ENCODE measurements at places on chromosomes 7 and 10.

- no peak for DNase-seq
Observed at GRCh38 chr10:76337641-76338040, 906.2 kb downstream of the LRMDA start.

GRCh38 chr7:100275120-100275519 is 32.4 kb upstream of the SPDYE3 start:
- DNase-seq = no peak

DNA sequence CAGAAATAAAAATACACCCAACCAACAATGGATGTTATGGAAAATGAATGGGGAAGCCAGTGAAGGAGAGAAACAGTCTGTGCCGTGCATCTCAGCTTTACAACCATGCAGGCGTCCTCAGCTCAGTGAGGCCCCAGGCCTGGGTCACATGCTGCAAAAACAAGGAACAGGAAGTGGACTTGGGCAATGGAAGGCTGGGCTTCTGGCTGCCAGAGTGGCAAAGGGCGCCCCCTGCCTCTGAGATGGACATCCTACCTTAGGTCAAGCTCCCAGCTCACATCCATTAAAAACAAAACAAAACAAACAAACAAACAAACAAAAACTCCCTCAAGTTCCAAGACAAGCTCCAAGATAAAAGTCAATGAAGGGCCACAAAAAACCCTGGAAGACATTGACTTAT is 54.7 kb upstream of the AFAP1L2 start:
- no peak for DNase-seq

GRCh38 chr7:83036721-83037380 is 125.8 kb downstream of the PCLO start:
- no peak for DNase-seq

DNA sequence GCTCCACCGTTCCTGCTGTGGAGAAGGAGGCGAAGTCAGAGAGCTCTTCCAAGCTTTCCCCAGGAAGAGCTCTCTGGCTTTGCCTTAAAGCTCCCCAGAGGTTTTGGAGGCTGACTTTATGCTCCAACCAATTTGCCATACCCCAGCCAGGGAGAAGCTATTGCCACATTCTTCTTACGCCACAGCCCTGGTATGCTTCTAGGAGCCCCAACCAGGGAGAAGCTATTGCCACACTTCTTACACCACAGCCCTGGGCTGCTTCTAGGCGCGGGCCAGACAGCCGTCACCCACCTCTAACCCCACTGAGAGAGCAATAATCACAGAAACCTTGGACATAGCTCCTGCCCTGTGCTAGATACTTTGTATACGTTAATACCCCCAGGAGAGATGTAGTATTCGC is 951 bp downstream of the ELOVL3 start:
- DNase-seq = no peak

DNA sequence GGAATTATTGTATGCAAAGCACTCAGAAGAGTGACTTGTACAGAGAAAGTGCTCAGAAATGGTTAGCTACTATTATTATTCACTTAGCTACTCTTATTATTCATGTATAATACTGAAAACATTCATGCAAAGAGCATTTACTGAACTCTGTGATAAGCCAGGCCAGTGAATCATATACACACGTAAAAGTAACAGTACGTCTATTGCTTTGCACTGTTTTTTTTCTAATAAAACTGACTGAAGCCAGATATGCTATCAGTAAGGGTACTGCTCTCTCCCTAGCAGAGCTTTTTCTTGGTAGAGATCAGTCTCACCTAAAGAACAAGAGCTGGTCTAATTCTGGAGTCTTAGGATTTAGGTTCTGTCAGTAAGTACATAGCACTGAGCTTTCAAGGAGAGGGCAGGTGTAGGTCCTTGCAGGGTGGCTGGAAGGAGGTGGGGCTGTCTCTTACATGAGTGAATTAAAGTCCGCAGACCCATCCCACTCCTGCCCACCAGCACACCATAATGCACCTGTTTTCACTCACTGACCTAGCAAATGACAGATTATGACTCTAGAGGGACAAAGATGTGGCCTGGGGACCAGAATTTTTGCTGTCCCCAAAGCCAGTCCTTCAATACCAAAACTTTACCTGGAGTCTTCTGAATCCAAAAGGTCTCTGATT is 145.9 kb downstream of the ARID5B start:
- DNase-seq = no peak

DNA sequence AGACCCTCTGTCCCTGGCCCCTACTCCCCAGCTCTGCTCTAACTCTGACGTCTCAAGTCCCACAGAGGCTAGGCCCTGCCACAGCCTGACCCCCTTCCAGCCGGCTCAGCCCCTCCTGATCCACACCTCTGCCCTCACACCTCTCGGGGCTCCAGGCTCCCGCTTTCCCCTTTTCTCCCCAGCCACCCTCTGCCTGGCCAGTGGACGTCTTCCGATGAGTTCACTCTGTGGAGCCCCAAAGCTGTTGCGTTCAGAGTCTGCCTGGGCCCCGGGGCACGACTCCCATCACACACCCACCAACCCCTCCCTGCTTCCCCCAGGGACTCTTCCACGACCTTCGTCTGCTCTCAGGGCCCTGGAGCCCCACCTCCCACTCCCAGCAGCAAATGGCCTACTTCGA is 18.4 kb upstream of the TBRG4 start:
- DNase-seq = no peak

- DNase-seq = no peak
Observed at GRCh38 chr10:30063099-30063498, 3.7 kb upstream of the JCAD start.

- DNase-seq = no peak
Observed at GRCh38 chr7:132092106-132092505, 484.2 kb downstream of the PLXNA4 start.

- no peak for DNase-seq
Observed at GRCh38 chr7:141014125-141014523, 628 bp downstream of the MRPS33 start.

DNA sequence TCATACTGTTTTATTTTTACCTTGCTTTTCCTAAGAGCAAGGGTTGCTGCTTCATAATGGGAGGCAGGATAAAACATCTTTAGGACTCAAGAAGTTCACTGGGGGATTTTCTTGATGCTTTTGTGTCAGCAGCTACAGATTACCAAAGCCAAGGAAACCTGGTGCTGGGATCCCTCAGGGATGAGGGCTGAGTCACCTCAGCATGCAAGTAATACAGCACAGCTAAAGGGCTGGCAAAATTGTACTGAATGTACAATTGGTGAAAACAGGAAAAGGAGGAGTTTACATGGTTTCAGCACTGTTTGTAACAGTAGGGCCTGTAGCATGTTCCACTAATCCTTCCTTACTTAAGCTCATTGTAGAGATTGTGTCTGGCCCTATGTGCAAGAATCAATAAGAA is 1056.8 kb downstream of the SORCS1 start:
- no peak for DNase-seq

DNA sequence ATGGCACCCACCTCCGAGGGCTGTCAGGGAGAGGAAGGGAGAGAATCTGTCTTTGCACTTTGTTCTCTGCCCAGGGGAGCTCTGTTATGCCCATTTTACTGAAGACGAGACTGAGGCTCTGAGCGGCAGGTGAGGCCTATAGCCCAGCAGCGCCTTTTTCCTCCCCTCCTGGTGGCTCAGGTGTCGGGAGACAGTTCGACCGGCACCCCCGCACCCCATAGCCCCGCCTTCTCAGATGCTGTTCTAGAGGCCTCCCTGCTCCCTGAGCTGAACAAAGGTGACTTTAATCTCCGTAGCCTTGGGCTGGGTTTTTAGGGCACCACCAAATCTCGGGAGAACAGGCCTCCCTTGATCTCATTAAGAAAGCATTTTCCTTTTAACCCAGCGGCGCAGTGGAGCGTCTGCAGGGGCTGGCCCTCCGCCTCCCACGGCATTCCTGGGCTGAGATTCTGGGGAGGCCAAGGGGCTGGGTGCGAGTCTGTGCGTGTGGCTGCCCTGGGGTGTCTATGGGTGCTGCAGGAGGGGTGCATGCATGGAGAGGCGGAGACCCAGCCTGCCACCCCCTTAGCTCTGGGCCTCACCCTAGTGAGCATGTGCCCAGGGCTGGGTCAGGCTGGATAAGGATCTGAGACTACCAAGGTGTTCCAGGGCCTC is 3.3 kb downstream of the LFNG start:
- DNase-seq = no peak

DNA sequence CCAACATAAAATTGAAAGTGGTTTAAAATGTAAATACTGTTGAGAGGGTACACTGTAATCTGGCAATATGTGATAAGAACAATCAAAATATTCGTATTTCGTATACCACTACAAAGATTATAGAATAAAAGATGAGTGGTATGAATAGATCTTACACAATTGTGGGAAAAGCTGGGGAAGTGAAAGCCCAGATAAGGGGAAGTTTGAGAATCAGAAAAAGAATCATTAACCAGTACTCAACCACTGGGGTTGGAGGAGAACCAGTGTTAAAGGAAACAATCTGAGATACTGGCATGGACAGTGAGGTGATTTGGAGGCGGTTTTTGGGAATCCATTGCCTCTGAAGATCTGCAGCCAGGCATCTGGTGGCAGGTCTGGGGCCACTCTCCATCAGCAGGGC is 59.7 kb upstream of the CDK14 start:
- DNase-seq = no peak

GRCh38 chr7:36264123-36264801 is 111.2 kb downstream of the EEPD1 start:
- DNase-seq = no peak

DNA sequence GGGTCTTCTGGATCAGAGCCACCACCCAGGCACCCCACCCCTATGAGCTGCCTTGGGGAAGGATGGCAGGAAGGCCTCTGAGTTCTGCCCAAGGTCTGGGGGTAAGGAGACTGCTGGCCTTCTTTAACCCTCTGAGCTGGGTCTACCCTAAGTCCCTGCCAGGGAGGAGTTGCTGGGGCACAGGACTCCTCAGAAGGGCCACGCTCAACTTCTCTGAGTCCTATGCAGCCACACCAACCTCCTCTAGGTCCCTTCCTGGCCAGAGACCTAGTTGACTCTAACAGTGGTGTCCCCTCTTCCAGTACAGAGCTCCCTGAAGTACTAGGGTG is 2.6 kb upstream of the NEURL1 start:
- DNase-seq = no peak

GRCh38 chr10:89297356-89297755 is 4.5 kb upstream of the IFIT2 start:
- DNase-seq = no peak

GRCh38 chr10:14658331-14659127 is 116.2 kb downstream of the FAM107B start:
- DNase-seq = no peak

GRCh38 chr10:77669892-77670291 is 32.3 kb upstream of the KCNMA1 start:
- no peak for DNase-seq

DNA sequence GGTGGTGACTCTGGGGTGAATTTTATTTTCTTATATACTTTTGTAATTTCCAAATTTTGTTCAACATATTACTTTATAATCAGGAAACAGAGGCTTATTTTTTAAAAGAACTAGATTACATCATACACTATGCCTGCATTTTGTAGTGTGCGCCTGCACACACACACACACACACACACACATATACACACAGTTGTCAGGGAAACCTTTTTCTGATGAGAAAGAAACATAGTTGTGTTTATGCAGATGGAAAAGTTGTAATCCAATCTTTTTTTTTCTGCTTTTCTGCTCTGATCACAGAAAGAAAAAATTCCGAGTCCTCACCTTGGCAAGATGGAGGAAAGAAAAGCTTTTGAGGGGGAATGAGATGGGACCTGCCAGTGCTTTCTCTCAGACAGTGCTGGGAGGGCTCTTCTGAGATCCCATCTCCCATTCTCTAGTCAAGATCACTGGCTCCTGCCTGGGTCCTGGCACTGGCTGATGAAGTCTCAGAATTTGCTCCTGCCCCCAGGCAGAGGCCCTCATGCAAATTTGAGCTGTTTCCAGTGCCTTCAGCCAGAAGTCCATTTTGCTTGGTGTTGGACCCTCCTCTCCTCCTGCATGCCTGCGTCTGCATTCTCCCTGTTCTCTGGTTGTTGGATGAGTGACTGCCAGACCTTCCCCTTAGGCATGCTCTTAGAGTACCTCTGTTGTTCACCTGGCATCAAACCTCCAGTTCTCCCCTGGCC is 59.7 kb downstream of the TLL2 start:
- DNase-seq = no peak

GRCh38 chr10:14617852-14618251 is 156.8 kb downstream of the FAM107B start:
- DNase-seq = no peak

DNA sequence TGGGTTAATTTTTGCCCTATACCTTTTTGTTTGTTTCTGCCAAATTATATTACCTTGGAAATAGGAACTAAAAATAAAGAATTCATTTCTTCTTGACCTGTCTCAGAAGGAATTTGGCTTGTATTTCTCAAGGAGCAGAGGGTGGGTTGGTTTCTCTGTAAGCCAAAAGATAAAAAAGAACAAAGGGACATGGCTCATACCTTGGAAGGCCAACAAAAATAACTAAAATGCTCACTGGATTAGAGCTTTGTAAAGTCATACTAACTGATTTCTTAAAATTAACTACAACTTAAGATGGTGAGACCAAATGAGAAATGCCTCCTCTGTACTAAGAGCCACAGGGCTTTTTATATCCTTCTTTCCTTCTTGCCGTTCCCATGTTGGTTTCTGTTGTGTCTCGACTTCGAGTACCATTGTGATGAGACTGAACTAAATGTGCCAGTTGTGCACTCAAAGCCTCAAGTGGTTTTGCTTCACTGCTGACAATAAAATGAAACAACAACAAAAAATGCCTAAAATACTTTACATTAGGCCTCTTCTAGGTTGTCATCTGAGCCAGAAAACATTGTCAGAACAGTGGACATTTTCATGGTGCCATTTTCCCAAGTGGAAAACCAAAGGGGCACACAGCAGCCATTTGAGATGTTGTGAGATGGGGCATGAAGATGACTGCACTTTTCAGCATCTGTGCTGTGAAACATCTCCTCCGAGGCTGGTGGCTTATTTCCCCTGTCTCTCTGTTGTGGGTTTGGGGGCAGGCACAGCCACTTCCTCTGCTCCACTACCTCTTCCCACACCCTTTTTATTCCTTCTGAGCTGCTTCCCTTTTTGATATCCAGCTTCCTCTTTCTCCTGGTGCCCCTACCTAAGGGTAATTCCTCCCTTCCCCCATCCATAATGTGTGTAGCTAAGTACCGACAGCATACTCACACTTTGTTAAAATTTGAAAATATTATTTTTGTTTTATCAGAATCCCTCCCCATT is 51.8 kb upstream of the AGR3 start:
- DNase-seq = no peak

GRCh38 chr10:130045801-130046321 is 64.8 kb downstream of the C10orf143 start:
- DNase-seq = no peak

DNA sequence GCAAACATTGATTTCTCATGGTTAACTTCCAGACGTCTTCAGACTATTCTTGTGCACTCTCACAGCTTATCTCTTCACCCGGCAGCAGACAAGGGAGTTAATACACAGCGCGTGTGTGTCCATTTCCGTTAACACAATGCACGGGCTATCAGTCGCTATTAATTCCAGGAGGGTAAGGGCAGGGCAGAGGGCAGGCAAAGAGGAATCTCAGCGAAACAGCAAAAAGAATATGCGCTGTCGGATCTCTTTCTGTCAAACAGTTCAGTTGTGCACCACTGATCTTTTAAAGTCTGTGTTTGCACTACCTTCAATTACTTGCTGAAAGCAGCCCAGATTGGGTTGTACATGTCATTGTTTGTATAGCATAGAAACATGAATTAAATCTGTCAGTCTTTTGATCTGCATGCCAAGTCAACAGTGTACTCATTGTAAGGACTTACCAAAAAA is 41.1 kb upstream of the CABCOCO1 start:
- no peak for DNase-seq

- no peak for DNase-seq
Observed at GRCh38 chr7:29421010-29421956, 142.4 kb upstream of the PRR15 start.

- DNase-seq = no peak
Observed at GRCh38 chr7:123538189-123538714, 3.9 kb upstream of the IQUB start.
